Transverse colon (tissue), 4 donors: ENCODE measurements at places on chromosomes 5 and 9. TPM values are rescaled to one million over a fixed set of nuclear protein-coding genes. Genes with fewer than 3 reads are reported as not detected.

SEMA5A gene
- 81.0 TPM for total RNA-seq

PCDHGA8 gene
- 11.5 TPM for total RNA-seq

LRRC19 gene
- 79.1 TPM for total RNA-seq

C5orf46 gene
- not detected for total RNA-seq

LECT2 gene
- total RNA-seq = not detected

CER1 gene
- total RNA-seq = not detected

GRXCR2 gene
- total RNA-seq = not detected

NOXA1 gene
- 19.7 TPM for total RNA-seq

ACTBL2 gene
- total RNA-seq = not detected

GABRP gene
- not detected for total RNA-seq

SPINK4 gene
- not detected for total RNA-seq

C5orf63 gene
- total RNA-seq = 2.4 TPM

TAF11L10 gene
- not detected for total RNA-seq
